ENCODE measurements at places on chromosomes 6 and 20.

GRCh38 chr6:23526526-23526925 lies 599.5 kb upstream of the NRSN1 start:
- DNase-seq = no peak

- peak; percentile 76 for DNase-seq
These were observed 6.9 kb upstream of the HELZ2 start for GRCh38 chr20:63580796-63581461.

DNA sequence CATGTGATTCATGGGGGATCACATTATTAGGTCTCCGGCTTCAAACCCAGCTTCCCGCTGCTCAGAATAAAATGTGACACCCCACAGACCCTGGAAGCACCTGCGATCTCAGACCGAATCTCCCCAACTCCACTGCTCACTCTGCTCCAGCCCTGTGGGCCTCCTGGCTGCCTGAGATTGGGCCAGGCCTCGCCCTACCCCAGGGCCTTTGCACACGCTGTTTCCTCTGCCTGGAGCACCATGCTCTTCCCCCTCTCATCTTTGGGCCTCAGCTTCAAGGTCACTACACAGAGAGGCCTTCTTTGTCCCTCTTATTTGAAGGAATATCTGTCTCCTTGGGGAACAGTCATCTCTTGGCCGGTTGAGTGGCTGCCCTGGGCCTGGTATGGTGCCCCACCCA lies 48.8 kb downstream of the RBM38 start:
- DNase-seq = no peak

GRCh38 chr6:70310063-70310694 lies 7.3 kb upstream of the COL9A1 start:
- DNase-seq = no peak

GRCh38 chr6:169967687-169968086 lies 216.3 kb downstream of the ERMARD start:
- no peak for DNase-seq

GRCh38 chr6:69185276-69185675 lies 550.2 kb downstream of the ADGRB3 start:
- DNase-seq = no peak

- DNase-seq = no peak
These were observed 194.7 kb downstream of the NFATC2 start for GRCh38 chr20:51347831-51348230.

DNA sequence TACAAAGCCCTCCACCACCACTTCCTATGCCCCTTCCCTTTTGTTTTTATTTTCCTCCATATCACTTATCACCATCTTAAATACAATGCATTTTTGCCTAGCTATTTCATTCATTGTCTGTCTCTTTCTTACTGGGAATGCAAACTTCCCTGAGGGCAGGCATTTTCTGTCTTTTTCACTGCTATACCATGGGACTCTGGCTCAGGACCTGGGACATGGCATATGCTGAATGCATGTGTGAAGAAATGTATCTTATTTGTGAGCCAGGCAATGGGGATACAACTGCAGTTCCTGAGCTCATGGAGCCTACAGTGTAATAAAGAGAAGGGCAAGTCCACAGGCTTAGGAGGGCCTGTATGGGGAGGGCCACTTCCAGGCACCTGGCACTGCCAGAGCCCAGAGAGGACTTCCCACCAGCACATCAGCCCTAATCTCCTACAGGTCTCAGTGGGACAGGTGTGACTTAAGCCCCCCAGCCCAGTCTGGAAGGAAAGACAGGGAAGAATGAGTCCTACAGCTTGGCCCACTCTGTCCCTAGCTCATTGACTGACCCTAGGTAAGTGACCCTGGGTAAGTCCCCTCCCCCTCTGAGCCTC lies 43.2 kb downstream of the TFEB start:
- DNase-seq = no peak

DNA sequence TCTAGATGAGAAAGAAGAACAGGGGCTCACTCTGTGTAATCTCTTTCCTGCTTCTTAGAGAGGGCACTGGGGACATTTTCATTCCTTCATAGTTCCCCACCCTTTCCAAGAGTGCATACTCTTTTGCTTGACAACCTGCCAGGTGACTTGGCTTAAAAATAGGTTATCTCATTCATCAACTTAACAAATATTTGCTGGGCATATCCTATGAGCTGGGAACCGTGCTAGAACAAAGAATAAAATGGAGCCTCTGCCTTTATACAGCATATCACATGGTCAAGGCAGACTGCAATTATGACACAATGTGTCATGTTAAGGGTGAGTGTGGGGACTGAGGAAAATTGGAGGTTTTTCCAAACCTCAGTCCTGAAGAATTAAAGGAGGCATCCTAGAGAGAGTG lies 209.8 kb upstream of the FOXA2 start:
- no peak for DNase-seq

DNA sequence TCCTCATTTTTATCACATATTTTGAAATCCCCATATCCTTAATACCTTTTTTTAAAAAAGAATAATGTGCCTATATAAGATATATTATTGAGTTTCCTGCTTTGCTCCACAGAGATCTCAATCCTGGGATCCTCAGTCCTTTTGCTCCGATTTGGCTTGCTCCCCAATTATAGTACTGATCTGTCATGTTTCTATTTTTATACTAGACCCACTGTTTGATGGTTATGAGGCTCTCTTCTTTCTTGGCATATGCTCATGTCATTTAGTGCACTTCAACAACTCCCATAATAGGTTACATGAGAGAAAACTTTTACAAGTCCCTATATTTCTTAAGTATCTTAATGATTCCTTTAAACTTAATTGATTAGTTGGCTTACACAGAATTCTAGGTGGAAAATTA lies 958.5 kb upstream of the EPHA7 start:
- no peak for DNase-seq

DNA sequence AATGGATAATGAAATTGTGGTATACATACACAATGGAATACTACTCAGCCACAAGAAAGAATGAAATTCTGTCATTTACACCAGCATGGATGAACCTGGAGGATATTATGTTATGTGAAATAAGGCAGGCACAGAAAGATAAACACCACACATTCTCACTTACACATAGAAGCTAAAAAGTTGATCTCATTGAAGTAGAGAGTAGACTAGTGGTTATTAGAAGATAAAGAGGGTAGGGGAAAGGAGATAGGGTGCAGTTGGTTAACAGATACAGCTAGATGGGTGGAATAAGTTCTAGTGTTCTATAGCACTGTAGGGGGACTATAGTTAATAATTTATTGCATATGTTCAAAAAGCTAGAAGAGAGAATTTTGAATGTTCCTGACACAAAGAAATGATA lies 25.5 kb upstream of the LTV1 start:
- no peak for DNase-seq

DNA sequence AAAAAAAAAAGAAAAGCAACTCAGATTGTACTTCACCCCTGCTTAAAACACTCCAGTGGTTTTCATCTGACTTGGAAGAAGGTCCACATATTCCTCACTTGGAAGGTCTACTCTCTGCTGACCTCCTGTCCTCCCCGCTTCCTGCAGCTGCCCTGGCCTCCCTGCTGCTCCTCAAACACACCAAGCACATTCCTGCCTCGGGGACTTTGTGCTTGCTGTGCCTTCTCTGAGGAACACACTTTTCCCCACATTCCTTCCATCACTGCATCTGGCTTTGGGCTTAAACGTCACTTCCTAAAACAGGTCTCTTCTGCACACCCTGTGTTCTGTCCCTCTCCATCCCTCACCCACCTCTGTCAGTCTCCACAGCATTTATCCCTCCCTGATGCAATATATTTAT lies 4.9 kb upstream of the PDYN start:
- DNase-seq = no peak

- DNase-seq = no peak
These were observed 4.3 kb downstream of the GFRA4 start for GRCh38 chr20:3658716-3659491.

GRCh38 chr6:30194797-30195690 lies 18.2 kb downstream of the TRIM26 start:
- no peak for DNase-seq

GRCh38 chr6:95576218-95576997 lies 927 bp upstream of the MANEA start:
- DNase-seq = no peak

DNA sequence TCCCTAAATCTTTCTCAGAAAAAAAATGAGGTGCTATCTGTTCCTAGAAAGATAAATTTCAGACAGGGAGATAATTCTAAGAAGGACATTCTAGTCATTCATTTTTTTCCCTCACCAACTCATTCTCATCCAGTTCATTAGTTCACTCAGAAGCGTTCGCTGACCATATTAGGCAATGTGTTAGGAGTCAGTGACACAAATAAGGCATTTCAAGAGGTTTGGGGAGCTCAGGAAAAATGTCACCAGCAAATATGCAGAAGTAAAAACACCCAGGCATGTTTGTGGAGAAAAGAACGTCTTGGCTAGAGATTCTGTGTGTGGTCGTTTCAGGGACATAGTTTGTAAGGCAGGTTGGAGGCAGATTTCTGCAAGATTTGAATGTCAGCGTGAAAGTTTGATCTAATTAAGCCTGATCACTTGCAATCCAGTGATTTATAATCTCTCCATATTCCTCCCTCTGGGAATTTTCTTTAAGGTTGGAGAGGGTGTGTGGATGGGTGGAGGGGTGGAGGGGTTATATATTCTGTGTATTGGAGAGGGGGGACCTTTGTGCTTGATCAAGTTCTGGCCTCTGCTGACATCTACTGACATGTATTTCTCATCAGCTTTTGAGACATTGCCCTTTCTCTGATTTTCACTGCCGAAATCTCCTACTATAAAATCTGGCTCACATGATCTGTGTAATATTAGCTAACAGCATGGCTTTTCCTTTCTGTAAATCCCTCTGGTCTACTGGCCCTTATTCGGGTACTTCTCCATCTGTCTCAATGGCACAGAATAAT lies 3.6 kb downstream of the MYCT1 start:
- DNase-seq = no peak

- DNase-seq = no peak
These were observed 84.8 kb upstream of the EYA2 start for GRCh38 chr20:46809706-46810360.

- DNase-seq = no peak
These were observed 11.3 kb upstream of the KCNK16 start for GRCh38 chr6:39333644-39334438.

DNA sequence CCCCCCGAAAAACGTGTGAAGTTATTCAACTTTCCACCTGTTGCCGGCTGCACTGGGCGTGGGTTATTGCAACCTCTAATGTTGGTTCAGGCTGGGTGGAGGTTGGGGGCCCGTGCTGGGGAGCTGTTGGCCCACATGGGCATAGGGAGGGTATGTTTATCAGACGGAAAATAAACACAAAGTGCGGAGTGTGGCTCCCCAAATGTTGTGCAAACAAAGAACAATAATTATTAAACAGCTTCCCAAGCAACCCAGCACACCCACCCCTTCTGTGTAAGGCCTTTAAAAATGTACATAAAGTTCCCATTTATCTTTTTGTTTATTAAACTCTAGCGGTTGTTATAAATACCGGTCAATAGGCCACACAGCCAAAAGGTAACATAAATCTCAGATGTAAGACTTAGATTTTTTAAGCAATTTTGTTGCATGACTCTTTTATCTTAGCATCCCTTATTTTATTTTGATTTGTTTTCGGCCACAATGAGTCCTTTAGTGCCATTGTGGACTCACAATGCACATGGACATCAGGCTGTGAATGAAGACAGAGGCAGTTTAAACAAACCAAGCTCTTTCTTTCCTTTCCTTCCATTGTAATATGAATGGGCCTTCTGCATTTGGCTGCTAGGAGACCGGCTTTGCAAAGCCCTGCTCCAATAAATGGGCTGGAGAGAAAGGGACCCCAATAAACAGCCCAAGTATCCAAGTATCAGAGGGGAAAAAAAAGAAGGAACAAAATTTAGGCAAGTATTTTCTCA lies 6.9 kb upstream of the DLL1 start:
- no peak for DNase-seq

GRCh38 chr20:53201588-53201987 lies 229.4 kb downstream of the TSHZ2 start:
- DNase-seq = no peak

DNA sequence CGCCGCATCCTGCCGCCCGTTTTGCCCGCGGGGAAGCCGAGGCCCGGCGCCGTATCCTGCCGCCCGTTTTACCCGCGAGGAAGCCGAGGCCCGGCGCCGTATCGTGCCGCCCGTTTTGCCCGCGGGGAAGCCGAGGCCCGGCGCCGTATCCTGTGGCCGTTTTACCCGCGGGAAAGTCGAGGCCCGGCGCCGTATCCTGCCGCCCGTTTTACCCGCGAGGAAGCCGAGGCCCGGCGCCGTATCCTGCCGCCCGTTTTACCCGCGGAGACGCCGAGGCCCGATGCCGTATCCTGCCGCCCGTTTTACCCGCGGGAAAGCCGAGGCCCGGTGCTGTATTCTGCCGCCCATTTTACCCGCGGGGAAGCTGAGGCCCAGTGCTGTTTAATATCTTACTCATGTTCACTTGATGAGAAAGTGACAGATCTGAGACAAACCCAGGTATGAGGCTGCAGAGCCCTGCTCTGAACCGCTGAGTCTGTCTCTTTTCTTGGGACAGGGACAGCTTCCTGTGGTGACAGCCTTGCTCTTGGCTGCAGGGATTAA lies 129.4 kb downstream of the CDH26 start:
- DNase-seq = no peak

- DNase-seq = no peak
These were observed at the start of gene B3GAT2 for GRCh38 chr6:70956451-70957283. Gene B3GAT2, minus strand, starts transcription at chr6:70957060. Its CDS starts 631 bp downstream, at chr6:70956429.

DNA sequence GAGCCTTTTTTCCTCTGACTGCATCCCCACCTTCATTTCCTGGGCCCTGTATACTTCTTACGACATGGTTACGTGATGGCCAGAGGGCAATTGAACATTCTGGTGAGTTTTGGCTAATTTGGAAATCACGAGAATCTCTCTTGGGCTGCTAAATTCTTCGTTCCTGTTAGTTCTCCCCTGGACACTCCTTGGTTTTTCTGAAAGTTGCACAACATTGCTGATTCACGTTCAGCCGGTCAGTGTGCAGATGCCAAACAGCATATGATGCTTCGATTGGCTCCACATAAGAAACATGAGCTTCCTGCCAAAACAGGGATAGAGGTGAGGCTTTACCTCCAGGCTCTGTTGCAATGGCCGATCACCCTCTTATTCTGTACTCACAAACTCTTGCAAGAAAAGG lies 119.4 kb upstream of the LY86 start:
- DNase-seq = no peak

DNA sequence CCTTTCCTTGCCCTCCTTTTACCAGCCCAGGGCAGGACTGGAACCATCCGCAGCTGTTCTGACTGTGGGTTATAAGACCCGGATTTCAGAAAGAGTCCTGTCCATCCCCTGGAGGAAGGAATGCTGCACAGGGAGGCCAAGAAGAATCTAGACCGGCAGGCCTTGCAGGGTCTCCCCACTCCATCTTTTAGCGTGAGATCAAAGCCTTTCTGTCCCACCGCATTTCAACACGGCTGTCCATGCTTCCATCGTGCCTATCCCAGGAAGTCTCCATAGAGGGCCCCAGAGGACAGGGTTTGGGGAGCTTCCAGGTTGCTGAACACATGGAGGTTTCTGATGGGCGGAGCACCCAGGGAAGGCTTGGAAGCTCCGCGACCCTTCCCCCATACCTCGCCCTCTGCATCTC lies 79.3 kb upstream of the AGPAT4 start:
- DNase-seq = no peak

GRCh38 chr6:106883808-106884262 lies 90.7 kb downstream of the CD24 start:
- no peak for DNase-seq

GRCh38 chr20:42485556-42485955 lies 704.1 kb downstream of the PTPRT start:
- DNase-seq = no peak

GRCh38 chr6:160070427-160070826 lies 51.2 kb upstream of the SLC22A1 start:
- no peak for DNase-seq

All from activated CD4-positive, alpha-beta T cell treated with anti-CD3 and anti-CD28 coated beads, Interleukin-2, amount 50 U/mL, for 1 hour (primary cell).